ENCODE measurements at places on chromosomes 4 and X.
A peak's percentile ranks its signal among the peaks of the same experiment; 100 is the strongest.

- no peak for DNase-seq
- no peaks in the 10 kb centered on the region for H3K36me3 ChIP-seq
- no peak overlapping the region for H3K27ac ChIP-seq
- H3K27me3 ChIP-seq: no peaks in the 10 kb centered on the region
- H3K4me3 ChIP-seq: no peak overlapping the region
- H3K4me1 ChIP-seq: no peaks in the 10 kb centered on the region
These were observed 110.6 kb upstream of the FSTL5 start for GRCh38 chr4:162274354-162274753.

DNA sequence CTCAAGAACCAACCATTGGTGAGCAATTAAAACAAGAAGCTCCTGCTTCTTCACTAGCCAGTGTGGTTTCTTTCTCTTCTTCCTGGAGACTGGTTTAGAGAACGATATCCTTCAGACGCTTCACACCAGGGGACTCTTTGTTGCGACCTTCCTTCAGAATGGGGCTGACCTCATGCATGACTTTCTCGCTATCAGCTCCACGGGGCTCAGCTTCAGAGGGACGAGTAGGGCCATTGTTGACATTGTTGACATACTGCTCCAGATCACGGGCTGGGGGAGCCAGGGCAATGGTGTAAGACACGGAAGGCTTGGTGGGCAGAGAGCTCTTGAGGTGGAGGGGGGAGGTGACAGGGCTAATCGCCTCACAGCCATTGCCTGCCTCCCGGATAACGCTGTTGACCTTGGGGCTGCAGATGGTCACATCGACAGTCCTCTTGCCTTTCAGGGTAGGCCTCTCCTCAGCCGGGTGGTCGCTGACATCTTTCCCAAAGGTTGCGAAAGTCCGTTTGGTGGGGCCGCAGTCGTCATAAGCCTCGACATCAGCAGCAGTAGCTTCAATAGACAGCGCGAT lies 113.8 kb downstream of the PCDH19 start:
- H3K27ac ChIP-seq: no peak overlapping the region
- H3K36me3 ChIP-seq: no peaks in the 10 kb centered on the region
- H3K4me3 ChIP-seq: no peak overlapping the region
- no peaks in the 10 kb centered on the region for H3K4me1 ChIP-seq
- H3K27me3 ChIP-seq: no peaks in the 10 kb centered on the region

DNA sequence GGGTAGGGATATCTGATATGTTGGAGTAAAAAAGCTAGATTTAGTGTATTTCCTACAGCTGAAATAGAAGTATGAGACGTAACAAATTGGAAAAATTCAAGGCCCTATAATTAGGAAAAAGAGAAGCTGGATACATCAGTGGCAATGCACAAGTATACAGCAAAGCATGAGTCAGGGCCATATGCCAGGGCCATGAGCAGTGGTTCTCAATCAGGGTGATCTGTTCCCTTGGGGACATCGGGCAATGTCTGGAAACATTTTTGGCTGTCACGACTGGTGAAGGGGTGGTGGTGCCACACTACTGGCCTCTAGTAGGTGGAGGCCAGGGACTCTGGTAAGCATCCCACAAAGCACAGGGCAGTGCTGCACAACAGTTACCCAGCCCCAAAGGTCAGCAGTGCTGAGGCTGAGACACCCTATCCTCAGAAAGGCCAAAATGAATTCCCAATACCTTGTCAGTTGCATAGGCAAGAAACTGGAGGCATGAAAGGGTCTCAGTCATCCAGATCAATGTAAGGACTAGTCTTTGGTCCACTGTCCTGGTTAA lies 36.8 kb upstream of the NAP1L5 start:
- DNase-seq: peak; percentile 28
- H3K36me3 ChIP-seq: peaks cover 15% of the 10 kb centered on the region
- H3K27me3 ChIP-seq: no peaks in the 10 kb centered on the region
- peaks cover 6% of the 10 kb centered on the region for H3K4me1 ChIP-seq
- no peak overlapping the region for H3K4me3 ChIP-seq
- H3K27ac ChIP-seq: no peak overlapping the region

DNA sequence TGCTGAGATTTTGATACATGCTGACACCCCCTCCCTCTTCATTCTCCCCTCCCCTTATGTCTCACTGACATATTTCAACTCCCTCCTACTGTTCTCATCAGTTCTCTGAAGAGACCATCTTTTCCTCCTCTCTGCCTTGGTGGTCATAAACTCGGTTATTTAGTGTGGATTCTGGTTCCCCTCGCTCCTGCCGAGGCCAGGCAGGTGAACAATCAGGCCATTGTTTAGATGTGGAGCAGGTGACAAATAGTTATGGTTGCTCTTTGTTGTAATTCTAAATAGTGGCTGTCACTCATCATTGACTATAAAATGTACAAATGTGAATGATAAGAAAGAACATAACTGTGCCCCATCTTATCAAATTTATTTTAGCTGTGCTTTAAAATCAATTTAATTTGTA lies 324.6 kb downstream of the BCOR start:
- no peaks in the 10 kb centered on the region for H3K36me3 ChIP-seq
- no peaks in the 10 kb centered on the region for H3K4me1 ChIP-seq
- DNase-seq: no peak
- no peak overlapping the region for H3K4me3 ChIP-seq

DNA sequence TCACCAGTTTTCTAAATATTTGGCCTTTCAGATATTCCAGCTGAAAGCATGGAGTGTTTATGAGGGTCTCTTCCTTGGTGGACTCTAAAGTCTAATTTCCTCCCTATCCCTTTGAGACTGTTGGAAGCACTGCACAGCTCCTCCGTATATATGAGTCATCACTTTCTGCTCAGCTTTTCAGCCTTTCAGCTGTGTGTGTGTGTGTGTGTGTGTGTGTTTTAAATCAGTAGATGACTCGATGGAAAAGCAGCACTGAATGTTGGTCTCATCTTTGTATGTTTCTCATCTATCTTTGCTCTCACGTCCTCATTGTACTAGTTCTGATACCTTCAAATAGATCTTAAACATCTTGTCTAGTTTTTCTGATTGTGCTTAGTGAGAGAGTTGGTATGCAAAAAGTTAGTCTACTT lies 81.6 kb downstream of the ZFX start:
- peak overlapping the region; percentile 53 for H3K27ac ChIP-seq
- H3K4me1 ChIP-seq: peaks cover 6% of the 10 kb centered on the region
- peak; percentile 79 for DNase-seq

DNA sequence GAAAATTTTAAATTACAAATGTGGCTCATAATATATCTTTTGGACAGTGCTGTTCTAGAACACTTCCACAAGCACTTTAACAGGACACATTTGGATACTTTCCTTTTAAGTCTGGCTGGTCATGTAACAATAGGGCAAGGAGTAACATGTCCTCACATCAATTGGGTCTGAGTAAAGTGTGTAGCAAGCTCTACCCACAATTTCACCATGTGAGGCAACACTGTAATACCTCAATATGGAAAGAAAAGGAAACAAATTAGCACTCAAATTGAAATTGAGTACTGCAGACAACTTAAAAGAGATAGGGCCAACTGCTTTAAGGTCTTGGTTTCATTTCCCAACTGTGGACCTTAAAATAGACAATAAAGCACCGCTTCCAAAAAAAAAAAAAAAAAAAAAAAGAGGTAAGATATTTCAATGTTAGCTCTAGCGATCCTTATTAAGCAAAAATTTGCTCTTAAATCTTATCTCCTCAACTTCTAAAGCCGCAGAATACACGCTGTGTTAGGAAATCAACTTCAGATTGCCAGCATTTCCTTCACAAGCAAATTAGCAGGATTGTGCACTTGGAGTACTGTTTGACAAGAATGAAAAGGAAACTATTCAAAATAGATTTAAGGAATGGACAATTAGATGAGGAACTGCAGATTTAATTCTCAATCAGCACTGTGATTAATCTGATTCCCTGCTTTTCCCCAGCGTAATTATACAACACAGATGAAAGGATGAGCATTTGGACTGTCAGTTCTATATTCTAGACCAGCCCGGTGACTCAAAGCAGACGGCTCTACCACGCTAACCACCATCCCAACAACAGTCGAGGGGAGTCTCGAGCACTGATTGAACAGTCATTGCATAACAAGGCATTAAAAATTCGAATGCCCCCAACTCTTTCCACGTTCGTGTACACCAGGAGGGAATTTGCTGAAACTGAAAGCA lies 1.6 kb downstream of the CASK start:
- H3K4me1 ChIP-seq: peaks cover 9% of the 10 kb centered on the region
- no peaks in the 10 kb centered on the region for H3K27me3 ChIP-seq
- H3K27ac ChIP-seq: peak overlapping the region; percentile 69

GRCh38 chrX:150736475-150736874 lies 43.3 kb downstream of the MTMR1 start:
- no peak overlapping the region for H3K27ac ChIP-seq
- H3K27me3 ChIP-seq: no peaks in the 10 kb centered on the region
- H3K36me3 ChIP-seq: no peaks in the 10 kb centered on the region
- DNase-seq: no peak

- H3K4me3 ChIP-seq: no peak overlapping the region
- peak; percentile 81 for DNase-seq
- peak overlapping the region; percentile 70 for H3K27ac ChIP-seq
- no peaks in the 10 kb centered on the region for H3K36me3 ChIP-seq
These were observed 65.8 kb upstream of the PRPS1 start for GRCh38 chrX:107562482-107562881.

DNA sequence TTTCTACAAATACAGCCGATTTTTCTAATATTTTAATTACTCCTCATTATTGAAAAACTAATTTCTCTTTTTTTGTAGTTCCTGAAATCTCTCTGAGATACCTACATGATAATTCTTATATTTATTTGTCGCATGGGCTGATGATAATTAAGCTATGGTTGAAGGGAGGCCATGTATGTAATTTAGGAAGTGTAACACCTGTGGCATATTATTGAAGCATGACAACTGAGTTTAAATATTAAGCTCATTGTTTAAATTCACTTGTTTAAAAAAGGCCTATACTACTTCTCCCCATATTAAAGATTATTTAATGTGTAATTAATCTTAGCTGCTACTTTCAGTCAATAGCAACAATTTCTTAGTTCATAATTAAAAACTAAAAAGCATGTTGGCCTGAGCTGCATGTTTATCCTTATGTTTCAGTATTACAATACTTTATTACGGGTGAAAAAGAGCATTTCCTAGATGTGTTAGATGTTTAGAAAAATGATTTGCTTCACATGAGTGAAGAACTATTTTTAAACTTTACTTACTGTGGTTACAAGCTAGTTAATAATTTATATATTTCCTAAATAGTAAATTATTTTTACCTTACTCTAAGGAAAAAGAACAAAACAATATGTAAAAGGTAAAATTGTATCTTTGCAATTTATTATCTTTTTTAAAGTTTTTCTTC lies 122.4 kb downstream of the RAP1GDS1 start:
- no peaks in the 10 kb centered on the region for H3K27me3 ChIP-seq
- no peak overlapping the region for H3K4me3 ChIP-seq
- no peak overlapping the region for H3K27ac ChIP-seq
- H3K36me3 ChIP-seq: peaks cover 21% of the 10 kb centered on the region
- no peak for DNase-seq

DNA sequence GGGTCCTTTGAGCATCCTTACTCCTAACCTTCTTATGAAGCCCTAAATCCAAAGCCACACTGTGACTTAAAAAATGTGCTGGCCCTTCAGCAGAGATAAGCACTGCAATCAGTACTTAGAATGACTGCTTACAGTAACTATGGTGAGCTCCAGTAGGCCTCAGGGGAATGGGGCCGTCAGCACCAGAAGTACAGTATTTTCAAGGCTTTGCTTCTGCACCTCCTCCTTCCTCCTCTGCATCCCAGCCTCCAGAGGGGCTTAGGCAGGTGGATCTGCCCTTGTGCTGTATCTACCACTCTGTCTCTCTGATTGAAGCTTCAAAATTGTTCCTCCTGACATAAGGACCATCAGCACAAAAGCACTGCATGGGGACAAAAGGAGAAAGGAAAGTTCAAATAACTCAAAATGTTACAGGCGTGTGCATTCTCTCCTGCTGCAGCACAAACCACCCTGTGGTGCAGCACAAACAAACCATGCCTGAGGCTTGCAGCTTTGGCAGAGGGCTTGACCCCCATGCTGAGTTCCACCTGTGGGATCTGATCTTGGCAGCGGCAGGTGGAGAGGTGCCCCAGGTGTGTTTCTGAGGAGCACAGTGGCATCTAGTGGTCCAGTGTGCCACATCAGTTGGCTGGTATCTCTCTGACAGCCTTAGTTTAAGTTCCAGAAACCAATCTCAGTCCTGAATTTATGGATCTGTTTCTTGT lies 164.7 kb downstream of the SOWAHB start:
- no peak for DNase-seq
- peaks cover 43% of the 10 kb centered on the region for H3K4me1 ChIP-seq
- no peaks in the 10 kb centered on the region for H3K27me3 ChIP-seq

DNA sequence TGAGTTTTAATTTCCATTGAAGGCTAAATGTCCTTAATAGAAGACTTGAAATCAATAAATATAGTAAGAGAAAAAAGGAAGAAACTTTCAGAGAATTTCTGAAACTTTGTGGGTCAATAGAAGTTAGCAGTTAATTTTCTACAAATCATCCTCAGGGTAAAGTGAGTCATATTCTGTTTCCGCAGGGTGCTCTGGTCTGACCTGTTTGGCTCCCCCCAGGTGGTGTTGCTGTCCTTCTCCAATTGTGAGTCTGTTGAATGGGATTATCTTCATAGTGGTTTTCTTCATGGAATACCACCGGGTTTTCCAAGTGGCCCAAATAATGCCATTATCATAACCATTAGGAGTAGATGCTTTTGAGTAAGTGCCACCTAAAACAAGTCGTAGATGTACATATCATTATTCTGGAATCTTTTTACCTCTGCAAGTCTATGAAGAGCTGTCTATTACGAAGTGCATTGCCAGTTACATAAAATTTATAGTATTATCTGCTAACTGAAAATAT lies 7.7 kb downstream of the FGG start:
- H3K4me3 ChIP-seq: no peak overlapping the region
- no peaks in the 10 kb centered on the region for H3K4me1 ChIP-seq
- no peaks in the 10 kb centered on the region for H3K36me3 ChIP-seq
- no peak overlapping the region for H3K27ac ChIP-seq
- peaks cover 17% of the 10 kb centered on the region for H3K27me3 ChIP-seq

- H3K4me1 ChIP-seq: no peaks in the 10 kb centered on the region
- H3K36me3 ChIP-seq: no peaks in the 10 kb centered on the region
- no peak for DNase-seq
- H3K27ac ChIP-seq: no peak overlapping the region
- peaks cover 2% of the 10 kb centered on the region for H3K27me3 ChIP-seq
These were observed 144.9 kb downstream of the C4orf33 start for GRCh38 chr4:129240816-129241215.

DNA sequence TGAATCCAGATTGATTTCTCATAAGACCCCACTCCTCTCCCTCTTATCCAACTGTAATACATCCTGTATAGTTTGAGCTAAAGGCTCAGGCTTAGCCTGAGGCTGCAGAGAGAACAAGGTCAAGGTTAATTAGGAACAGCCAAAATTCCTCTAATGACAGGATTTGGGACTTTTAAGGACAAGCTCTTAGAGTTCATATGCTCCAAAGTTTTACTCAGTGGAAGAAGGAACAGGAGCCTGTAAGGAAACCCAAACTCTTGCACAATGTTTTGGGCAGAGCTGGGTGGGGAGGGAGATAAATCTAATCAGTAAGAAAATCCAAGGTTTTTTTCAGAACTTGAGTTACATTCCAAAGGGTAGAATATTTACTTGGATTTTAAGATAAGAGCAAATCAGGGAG lies 238.8 kb downstream of the QDPR start:
- peaks cover 16% of the 10 kb centered on the region for H3K4me1 ChIP-seq
- no peak overlapping the region for H3K4me3 ChIP-seq
- no peaks in the 10 kb centered on the region for H3K36me3 ChIP-seq

GRCh38 chr4:147984065-147984777 lies 252.3 kb downstream of the ARHGAP10 start:
- no peak overlapping the region for H3K27ac ChIP-seq
- DNase-seq: peak; percentile 59
- H3K36me3 ChIP-seq: no peaks in the 10 kb centered on the region
- peaks cover 16% of the 10 kb centered on the region for H3K4me1 ChIP-seq

All from GM23248 (cell line).